Bronchus fibroblast of lung (primary cell): ENCODE measurements at places on chromosomes 16 and 17. TPM values are rescaled to one million over a fixed set of nuclear protein-coding genes. Genes with fewer than 3 reads are reported as not detected.

RND2 gene
- total RNA-seq = 0.45 and 0.50 TPM in 2 replicates

CDH8 gene
- total RNA-seq = not detected in 2 replicates

CD79B gene
- total RNA-seq = not detected in 2 replicates

EXOC3L1 gene
- total RNA-seq = not detected in 2 replicates

TEPSIN gene
- 13.7 and 16.0 TPM in 2 replicates for total RNA-seq

CTF1 gene
- 2.5 and 4.7 TPM in 2 replicates for total RNA-seq

CNTNAP4 gene
- not detected in 2 replicates for total RNA-seq

UNC45B gene
- total RNA-seq = not detected in 2 replicates

PRR35 gene
- not detected in 2 replicates for total RNA-seq

KRT14 gene
- total RNA-seq = not detected in 2 replicates

SDR42E2 gene
- not detected in 2 replicates for total RNA-seq

RGS11 gene
- 0.17 and 0.30 TPM in 2 replicates for total RNA-seq

NATD1 gene
- total RNA-seq = 3.2 and 3.6 TPM in 2 replicates

BRICD5 gene
- 1.3 and 2.7 TPM in 2 replicates for total RNA-seq

C17orf100 gene
- total RNA-seq = 1.2 and 1.3 TPM in 2 replicates

KRT23 gene
- under 0.01 TPM in 1 of 2 replicates, not detected in the other for total RNA-seq

PGAP6 gene
- total RNA-seq = 41.5 and 49.5 TPM in 2 replicates

KRTAP17-1 gene
- total RNA-seq = not detected in 2 replicates

SLC38A8 gene
- not detected in 2 replicates for total RNA-seq

CCL11 gene
- total RNA-seq = not detected in 2 replicates

SP6 gene
- 0.15 and 0.34 TPM in 2 replicates for total RNA-seq

UBALD2 gene
- 18.3 and 25.6 TPM in 2 replicates for total RNA-seq

GAST gene
- total RNA-seq = not detected in 2 replicates

CTRB2 gene
- not detected in 2 replicates for total RNA-seq

NPIPA8 gene
- not detected in 2 replicates for total RNA-seq

CCL23 gene
- total RNA-seq = not detected in 2 replicates

HSDL1 gene
- 8.4 and 13.4 TPM in 2 replicates for total RNA-seq

DCTN5 gene
- total RNA-seq = 27.6 and 30.4 TPM in 2 replicates

TBC1D26 gene
- 0.15 TPM in 1 of 2 replicates, not detected in the other for total RNA-seq

TNFRSF13B gene
- total RNA-seq = not detected in 2 replicates

NUDT7 gene
- 8.7 and 11.1 TPM in 2 replicates for total RNA-seq

HSPB9 gene
- not detected in 2 replicates for total RNA-seq

GNG13 gene
- total RNA-seq = not detected in 2 replicates

KRTAP9-4 gene
- not detected in 2 replicates for total RNA-seq

MRPS23 gene
- total RNA-seq = 18.3 and 21.6 TPM in 2 replicates

FOXN1 gene
- total RNA-seq = not detected in 2 replicates

NHLRC4 gene
- 0.50 and 0.59 TPM in 2 replicates for total RNA-seq

PSMC3IP gene
- 14.6 and 17.0 TPM in 2 replicates for total RNA-seq

C17orf67 gene
- total RNA-seq = 1.0 and 1.3 TPM in 2 replicates

MMP2 gene
- total RNA-seq = 99.7 and 101 TPM in 2 replicates

CASKIN1 gene
- total RNA-seq = under 0.01 TPM in 1 of 2 replicates, not detected in the other

PABPN1L gene
- not detected in 2 replicates for total RNA-seq

G6PC3 gene
- total RNA-seq = 70.8 and 73.0 TPM in 2 replicates

GAS2L2 gene
- not detected in 2 replicates for total RNA-seq

TM4SF5 gene
- not detected in 2 replicates for total RNA-seq

HCRT gene
- total RNA-seq = not detected in 2 replicates

KRT40 gene
- total RNA-seq = not detected in 2 replicates

MYH2 gene
- not detected in 2 replicates for total RNA-seq

ZSCAN10 gene
- total RNA-seq = not detected in 2 replicates

CSH2 gene
- not detected in 2 replicates for total RNA-seq

HSF4 gene
- 1.3 and 2.4 TPM in 2 replicates for total RNA-seq

THRA gene
- 24.5 and 24.7 TPM in 2 replicates for total RNA-seq

FA2H gene
- not detected in 2 replicates for total RNA-seq
